ENCODE measurements at places on chromosomes 6 and 20. TPM values are rescaled to one million over a fixed set of nuclear protein-coding genes. Genes with fewer than 3 reads are reported as not detected.

The ZNF165 gene
- total RNA-seq: 0.13 TPM

The RBM24 gene
- 2.9 TPM for total RNA-seq

The EDN3 gene
- not detected for total RNA-seq

The CFAP61 gene
- not detected for total RNA-seq

The KHDRBS2 gene
- total RNA-seq: not detected

The DDX43 gene
- total RNA-seq: 2.8 TPM

The TRMT11 gene
- 21.2 TPM for total RNA-seq

The FLOT1 gene
- total RNA-seq: 110 TPM

The GRM1 gene
- total RNA-seq: 0.07 TPM

The C6orf136 gene
- total RNA-seq: 2.5 TPM

The TAP2 gene
- 19.5 TPM for total RNA-seq

The PROKR2 gene
- not detected for total RNA-seq

The SLC29A1 gene
- 28.1 TPM for total RNA-seq

The MYB gene
- total RNA-seq: 0.33 TPM

The PPIL6 gene
- 5.0 TPM for total RNA-seq

The PLEKHG1 gene
- total RNA-seq: 0.59 TPM

The KCNK16 gene
- not detected for total RNA-seq

The SNTA1 gene
- total RNA-seq: 31.1 TPM

The ZFP57 gene
- total RNA-seq: 0.07 TPM

The PSORS1C2 gene
- total RNA-seq: not detected

The CST7 gene
- not detected for total RNA-seq

The TPBG gene
- total RNA-seq: 138 TPM

The EDN1 gene
- 24.9 TPM for total RNA-seq

The PRR18 gene
- not detected for total RNA-seq

The ISM1 gene
- total RNA-seq: under 0.01 TPM

The SIRPB1 gene
- total RNA-seq: not detected

The CRISP2 gene
- total RNA-seq: not detected

The NKX2-4 gene
- not detected for total RNA-seq
